ENCODE measurements at places on chromosomes 2 and 18. TPM values are rescaled to one million over a fixed set of nuclear protein-coding genes. Genes with fewer than 3 reads are reported as not detected.

- peaks cover 4% of the 10 kb centered on the region for H3K27me3 ChIP-seq
- peaks cover 58% of the 10 kb centered on the region for H3K4me1 ChIP-seq
- no peaks in the 10 kb centered on the region for H3K36me3 ChIP-seq
- H3K4me3 ChIP-seq: no peak overlapping the region
- no peak for DNase-seq
Observed at GRCh38 chr18:62784966-62785413, 69.6 kb downstream of the PHLPP1 start.

GRCh38 chr2:65025453-65026123 is 30.6 kb upstream of the CEP68 start:
- DNase-seq: no peak
- peaks cover 5% of the 10 kb centered on the region for H3K36me3 ChIP-seq
- H3K27ac ChIP-seq: no peak overlapping the region
- peaks cover 2% of the 10 kb centered on the region for H3K27me3 ChIP-seq

DNA sequence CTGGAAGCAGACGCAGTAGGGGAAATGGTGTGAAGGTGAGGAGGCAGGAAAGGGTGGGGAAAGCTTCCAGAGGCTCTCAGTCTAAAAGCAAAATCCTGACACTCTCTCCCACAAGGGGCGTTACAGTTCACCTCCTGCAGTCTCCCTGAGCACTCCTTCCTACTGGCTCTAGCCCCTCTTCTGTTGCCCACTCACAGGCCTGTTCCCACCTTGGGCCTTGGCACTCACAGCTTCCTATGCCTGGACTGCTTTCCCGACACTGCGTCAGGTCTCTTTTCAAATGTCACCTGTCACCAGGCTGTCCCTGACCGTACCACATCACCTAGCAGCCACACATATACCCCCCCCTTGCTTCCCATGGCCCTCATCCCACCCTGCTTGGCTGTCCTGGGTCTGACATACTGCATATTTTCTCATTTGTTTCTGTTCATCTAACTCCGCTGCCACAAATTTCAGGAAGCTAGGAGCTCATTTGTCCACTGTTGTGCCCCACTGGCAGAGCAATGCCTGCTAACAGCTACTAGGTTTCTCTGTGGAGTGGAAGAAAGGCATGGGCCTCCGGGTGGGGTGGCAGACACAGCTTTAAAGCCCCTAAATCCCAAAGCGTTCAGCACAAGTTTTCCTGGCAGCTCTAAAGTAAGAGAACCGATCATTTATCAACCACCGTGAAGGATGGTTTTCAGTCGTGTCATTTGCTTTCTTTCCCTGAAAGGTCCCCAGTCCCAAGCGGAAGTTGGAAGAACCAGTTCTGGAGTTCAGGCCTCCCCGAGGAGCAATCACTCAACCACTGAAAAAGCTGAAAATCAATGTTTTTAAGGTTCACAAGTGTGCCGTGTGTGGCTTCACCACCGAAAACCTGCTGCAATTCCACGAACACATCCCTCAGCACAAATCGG is 118.8 kb downstream of the ZNF532 start:
- DNase-seq: no peak
- H3K27ac ChIP-seq: no peak overlapping the region
- H3K4me1 ChIP-seq: peaks cover 3% of the 10 kb centered on the region
- H3K4me3 ChIP-seq: peak overlapping the region; percentile 6
- peaks cover 4% of the 10 kb centered on the region for H3K27me3 ChIP-seq

DNA sequence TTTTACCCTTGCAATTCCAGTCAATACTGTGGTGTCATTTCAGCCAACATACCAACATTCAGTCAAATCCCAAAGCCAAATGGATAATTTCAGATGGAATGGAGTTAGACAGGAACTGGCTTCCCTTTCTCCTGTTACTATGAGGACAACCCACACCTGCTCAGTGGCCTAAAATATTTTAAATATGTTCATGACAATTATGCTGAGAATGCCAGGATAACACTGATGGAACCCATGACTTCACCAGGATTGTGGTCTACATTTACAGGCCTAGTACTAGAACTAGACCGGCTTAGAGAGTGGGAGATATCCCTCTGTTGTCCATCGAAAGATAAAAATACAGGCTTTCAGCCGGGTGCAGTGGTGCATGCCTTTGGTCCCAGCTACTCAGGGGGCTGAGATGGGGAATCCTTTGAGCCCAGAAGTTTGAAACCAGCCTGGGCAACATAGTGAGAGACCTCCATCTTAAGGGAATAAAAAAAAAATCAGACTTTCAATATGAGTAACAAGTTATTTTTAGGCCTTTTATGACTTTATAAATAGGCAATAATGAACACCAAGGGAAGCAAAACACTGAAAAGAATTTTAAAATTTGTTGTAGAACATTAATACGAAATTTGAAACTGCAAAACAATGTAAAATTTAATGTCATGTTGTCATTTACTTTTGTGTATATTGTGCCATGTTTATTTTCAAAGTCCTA is 14.2 kb downstream of the GPATCH11 start:
- H3K27me3 ChIP-seq: no peaks in the 10 kb centered on the region
- no peaks in the 10 kb centered on the region for H3K4me1 ChIP-seq
- no peak for DNase-seq

UGT1A8 gene
- not detected for total RNA-seq

WIPF1 gene
- total RNA-seq: 62.8 TPM

DNA sequence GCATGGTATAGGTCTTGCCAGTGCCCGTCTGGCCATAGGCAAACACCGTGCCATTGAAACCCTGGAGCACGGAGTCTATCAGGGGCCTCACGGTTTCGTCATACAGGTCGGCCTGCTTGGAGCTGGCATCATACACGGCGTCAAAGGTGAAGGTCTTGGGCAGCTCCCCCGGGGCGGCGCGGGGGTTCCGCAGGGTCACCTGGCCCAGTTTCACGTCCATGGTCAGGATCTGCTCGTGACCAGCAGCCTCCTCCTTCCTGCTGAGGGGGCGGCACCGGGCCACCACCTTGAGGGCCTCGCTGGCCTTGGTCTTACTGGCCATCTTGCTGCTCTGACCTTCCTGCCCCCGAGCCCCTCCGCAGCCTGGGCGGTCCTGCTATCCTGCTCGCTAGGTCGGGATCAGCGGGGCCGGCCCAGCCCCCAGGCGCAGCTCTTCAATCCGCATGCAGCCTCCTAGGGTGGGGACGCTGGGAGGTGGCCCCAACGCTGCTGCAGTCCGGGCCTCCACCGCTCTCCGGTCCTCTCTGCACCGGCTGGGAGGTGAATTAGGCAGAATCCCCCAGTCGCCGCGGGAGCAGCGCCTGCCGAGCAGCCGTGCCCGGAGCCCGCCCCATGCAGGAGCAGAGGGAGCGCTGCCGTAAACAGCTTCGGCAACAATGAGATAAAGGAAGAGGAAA is 563 bp downstream of the KIF3C start:
- peaks cover 24% of the 10 kb centered on the region for H3K36me3 ChIP-seq
- H3K4me1 ChIP-seq: peaks cover 55% of the 10 kb centered on the region
- no peak overlapping the region for H3K27ac ChIP-seq
- peak; percentile 31 for DNase-seq
- peaks cover 7% of the 10 kb centered on the region for H3K27me3 ChIP-seq
- H3K4me3 ChIP-seq: peak overlapping the region; percentile 88

GRCh38 chr2:11932962-11933361 is 186.5 kb downstream of the LPIN1 start:
- no peaks in the 10 kb centered on the region for H3K27me3 ChIP-seq
- no peak overlapping the region for H3K27ac ChIP-seq
- H3K36me3 ChIP-seq: no peaks in the 10 kb centered on the region
- DNase-seq: no peak
- no peaks in the 10 kb centered on the region for H3K4me1 ChIP-seq
